ENCODE measurements at places on chromosomes 11 and 22.
A peak's percentile ranks its signal among the peaks of the same experiment; 100 is the strongest.

GRCh38 chr11:112795142-112795815 lies 165.9 kb upstream of the NCAM1 start:
- peak; percentile 85 for DNase-seq

- no peak for DNase-seq
Measured at GRCh38 chr11:117514256-117514655, 186.6 kb downstream of the CEP164 start.

- DNase-seq = no peak
Measured at GRCh38 chr22:44595841-44596341, 97.9 kb upstream of the RTL6 start.

- peak; percentile 84 for DNase-seq
Measured at GRCh38 chr11:132111838-132112237, 741.4 kb downstream of the NTM start.

GRCh38 chr11:102640946-102641345 lies 15.8 kb upstream of the MMP20 start:
- DNase-seq = no peak

DNA sequence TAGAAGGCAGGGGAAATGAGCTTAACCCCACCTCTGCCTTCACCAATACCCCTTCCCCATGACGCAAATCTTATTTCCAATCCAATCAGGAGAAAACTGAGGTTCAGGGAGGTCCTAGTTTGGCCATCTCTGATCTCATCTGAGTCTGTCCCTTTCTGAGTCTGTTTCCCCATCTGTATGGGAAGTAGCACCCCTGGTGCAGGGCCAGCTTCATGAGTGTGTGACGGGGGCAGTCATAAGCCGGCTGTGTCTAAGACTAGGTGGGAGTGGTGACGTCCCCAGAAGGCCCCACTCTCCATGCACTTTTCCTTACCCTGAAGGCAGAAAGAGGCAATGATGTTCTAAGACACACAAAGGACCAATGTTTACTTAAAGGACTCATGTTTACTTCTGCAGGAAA lies 72.3 kb downstream of the MN1 start:
- no peak for DNase-seq

GRCh38 chr11:6894097-6894496 lies 1.8 kb upstream of the OR2D2 start:
- no peak for DNase-seq

DNA sequence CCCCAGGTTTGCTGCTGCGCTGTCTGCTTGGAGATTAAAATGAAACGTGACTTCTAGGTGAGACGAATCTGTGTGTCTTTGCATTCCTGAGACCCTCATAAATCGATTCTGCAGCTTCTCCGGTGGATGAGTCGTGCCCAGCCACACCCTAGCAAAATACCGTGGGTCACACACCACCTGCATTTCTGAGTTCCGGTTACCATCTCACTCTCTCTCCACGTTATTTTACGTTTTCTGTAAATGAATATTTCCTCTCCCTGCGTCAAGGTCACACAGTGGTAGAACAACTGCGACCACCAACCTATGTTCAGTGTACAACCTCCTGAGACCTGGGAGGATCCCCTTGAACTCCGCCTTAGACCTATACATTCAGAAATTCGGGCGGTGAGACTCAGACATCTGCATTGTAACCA lies 1.1 kb downstream of the YWHAH start:
- DNase-seq = no peak

DNA sequence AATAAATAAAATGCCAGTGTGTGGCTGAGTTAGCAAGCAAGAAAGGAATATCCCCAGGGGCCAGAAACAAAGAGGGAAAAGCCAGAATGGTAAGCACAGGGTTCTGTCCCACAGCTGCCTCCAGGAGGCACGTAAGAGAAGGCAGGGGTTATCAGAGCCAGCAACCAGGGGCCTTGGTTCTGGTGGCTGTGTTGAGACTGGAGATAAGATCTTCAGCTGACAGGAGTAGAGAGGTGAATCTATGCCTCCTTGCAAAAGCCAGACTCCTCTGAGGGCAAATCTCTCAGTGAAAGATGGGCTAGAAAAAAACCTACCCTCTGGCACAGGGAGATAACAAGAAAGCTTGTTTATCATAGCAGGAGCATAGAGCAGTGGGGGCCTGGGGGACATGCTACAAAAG lies 29.8 kb upstream of the NFAM1 start:
- no peak for DNase-seq

GRCh38 chr11:120546312-120547205 lies 35.0 kb downstream of the GRIK4 start:
- peak; percentile 98 for DNase-seq

DNA sequence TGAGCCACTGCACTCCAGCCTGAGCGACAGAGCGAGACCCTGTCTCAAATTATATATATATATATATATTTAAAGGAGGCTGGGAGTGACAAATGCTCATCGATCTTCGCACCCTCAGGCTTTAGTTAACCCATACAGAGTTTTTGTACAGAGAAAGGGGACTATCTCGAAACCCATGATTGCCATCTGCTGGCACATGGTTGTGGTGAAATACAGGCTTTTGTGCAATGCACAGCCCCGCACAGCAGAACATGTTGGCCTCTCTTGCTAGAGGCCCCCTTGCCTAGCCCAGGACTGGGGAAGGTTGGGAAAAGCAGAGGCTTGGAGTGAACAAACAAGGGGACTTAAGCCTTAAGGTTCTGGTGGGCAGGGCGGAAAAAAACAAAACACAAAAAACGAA lies 3.6 kb downstream of the MYBPC3 start:
- peak; percentile 26 for DNase-seq

- no peak for DNase-seq
Measured at GRCh38 chr22:36384766-36385481, 2.8 kb downstream of the MYH9 start.

- DNase-seq = no peak
Measured at GRCh38 chr22:22881116-22882000, 6.3 kb upstream of the IGLL5 start.

- no peak for DNase-seq
Measured at GRCh38 chr11:110126936-110127335, 33.7 kb downstream of the ZC3H12C start.

GRCh38 chr11:57347336-57347735 lies 9.2 kb downstream of the P2RX3 start:
- no peak for DNase-seq

GRCh38 chr11:22304337-22304961 lies 33.7 kb upstream of the SLC17A6 start:
- DNase-seq = peak; percentile 3

DNA sequence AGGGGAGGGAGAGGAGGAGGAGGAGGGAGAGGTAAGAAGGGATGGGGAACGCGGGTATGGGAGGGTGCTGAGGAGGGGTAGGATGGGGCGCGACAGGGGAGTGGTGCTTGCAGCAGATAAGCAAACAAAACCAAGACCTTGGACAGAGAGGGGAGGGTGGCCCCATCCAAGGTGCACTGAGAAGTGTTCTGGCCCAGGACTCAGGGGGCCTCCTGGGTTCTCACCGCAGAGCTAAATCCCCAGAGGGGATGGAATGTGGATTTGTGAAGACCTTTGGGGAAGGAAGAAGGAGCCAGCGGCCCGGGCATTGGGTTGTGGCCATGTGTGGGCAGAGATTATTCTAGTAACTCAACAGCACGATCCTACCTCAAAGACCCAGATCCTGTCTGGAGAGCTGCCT lies 90.9 kb upstream of the LINC01488 start:
- no peak for DNase-seq

GRCh38 chr22:33101550-33101949 lies 43.4 kb upstream of the SYN3 start:
- no peak for DNase-seq

DNA sequence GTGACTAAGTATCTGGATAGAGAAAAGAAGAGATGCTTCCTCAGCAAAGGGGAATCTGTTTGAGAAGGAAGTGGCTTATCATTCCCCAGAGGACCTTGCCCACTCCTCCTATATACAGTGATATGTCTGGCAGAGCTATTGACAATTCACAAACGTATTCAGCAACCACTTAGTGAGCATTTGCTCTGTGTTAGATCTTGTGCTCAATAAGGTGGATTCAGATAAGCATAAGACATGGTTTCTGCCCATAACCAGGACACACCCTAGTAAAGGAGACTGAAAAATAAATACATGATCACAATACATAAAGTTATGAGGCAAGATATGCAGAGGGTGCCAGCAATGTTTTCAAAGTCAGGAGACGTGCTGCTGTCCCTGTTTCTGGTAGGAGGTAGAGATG lies 1.4 kb downstream of the TMEM9B start:
- no peak for DNase-seq

GRCh38 chr11:74024261-74025029 lies 15.6 kb upstream of the UCP3 start:
- DNase-seq = peak; percentile 62

Measured in LHCN-M2 (cell line).